ENCODE measurements at places on chromosomes 1 and 21.

- no peak for DNase-seq
Measured at GRCh38 chr1:85935234-85935633, 221.3 kb downstream of the COL24A1 start.

DNA sequence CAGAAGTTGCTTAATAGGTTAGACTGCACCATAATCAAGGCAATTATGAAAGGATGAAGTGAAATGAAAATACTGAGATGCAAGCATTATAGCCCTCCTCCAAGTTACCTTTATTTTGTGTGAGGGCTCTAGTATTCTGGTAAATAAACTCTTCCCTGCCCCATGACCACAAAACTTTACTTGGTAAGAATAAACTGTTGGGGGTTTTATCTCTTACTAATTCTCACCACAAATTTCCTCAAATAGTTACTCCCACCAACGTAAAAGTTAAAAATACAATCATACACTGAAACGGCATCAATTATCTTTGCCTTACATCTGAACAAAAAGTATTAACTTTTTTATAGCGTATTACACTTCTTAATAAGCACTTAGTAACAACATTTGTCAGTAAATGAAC is 29.5 kb downstream of the C21orf91 start:
- no peak for DNase-seq

- DNase-seq: no peak
Measured at GRCh38 chr1:91201176-91201575, 179.3 kb upstream of the ZNF644 start.

DNA sequence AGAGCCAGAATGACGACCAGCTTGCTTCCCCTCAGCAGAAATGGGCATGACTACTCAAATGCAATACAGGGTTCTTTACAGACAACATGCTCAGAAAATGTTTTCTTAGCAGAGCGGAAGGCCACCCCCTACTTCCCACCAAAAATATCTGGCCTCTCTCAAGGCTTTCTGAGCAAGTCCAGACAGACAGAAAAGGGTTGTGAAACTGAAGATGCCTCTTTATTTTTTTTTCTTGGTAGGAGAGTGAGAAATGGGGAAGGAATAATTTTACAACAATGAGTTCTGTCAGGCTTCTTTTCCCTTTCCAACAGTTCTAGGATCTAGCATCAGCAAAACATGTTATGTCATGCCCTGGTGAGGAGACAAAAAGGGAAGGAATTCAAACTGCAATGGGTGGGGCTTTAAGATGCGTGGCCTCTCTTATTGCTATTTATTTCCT is 172.0 kb upstream of the CAMK1G start:
- DNase-seq: no peak

DNA sequence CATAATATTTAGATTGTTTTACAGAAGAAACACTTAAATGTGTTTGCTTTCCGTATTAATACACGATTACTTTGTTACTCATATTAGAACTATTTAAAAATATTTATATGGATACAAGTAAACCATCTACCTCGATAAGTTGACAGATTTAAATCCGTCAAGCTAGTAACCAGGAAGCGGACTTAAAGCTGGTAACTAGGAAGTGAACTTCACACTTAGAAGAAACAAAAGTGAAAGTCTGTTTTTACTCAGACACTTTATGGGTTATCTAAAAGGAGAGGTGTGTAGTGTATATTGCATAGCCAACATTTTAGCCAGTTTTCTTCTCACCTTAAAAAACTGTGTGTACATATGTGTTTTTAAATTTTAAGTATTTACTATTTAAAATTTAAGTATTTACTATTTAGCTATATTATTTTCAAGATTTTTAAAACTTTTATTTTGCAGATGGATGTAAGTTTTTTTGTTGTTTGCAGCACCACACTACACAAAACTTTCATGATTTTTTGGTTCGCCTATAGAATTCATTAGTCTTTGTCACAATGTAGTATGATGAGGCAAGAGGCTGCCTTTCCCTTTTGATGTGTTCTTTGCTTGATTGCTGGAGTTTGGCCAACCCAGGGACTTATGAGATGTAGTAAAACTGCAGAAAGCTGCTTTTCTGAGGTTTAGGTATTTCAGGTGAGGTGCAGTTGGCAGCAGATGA is 2.7 kb downstream of the USP25 start:
- no peak for DNase-seq

DNA sequence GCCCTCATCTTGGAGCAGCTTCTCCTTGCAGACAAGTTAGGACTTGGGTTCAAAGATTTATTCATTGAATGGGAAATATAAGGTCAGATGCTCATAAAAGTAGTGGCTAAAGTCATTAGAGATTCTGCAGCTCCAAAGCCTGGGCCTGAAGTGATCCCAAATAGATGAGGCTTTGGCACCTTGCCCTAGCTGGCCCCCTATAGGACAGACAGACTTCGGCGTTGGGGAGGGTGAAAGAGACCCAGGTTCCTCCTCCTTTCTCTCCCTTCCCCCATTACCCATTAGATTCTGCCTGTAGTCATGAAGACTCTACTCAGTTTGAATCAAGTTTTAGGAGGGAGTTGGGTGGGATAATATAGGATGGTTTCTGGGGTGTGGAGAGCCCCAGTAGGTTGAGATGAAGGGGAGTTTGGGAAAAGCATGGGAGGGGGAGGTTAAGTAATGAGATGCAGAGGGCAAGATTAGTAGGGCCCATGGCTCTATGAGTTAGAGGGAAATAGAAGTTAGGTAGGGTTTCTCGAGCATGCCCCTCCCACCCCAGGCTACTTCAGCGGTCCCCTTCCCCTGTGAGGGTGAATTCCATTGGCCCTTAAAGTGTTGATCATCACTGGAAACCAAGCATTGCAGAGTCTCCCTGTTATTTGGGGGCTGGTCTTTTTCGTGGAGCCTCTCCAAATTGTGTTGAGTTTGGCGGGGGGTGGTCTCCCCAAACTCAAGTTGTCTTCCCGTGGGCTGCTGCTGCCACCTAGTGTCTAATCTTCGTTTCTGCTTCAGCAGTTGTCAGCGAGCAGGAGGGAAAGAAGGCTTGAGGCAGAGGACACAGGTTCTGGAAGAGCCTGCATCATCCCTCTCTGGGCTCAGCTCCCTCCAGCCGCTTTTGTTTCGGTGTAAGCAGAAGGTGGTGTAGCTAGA is 2.1 kb upstream of the AHDC1 start:
- peak; percentile 44 for DNase-seq

- DNase-seq: no peak
Measured at GRCh38 chr1:247840818-247841217, 878 bp downstream of the OR11L1 start.

GRCh38 chr1:64744492-64745180 is at the start of gene RAVER2:
Gene RAVER2 (plus strand): TSS chr1:64745075. CDS start chr1:64745173, 98 bp downstream.
- peak; percentile 11 for DNase-seq

DNA sequence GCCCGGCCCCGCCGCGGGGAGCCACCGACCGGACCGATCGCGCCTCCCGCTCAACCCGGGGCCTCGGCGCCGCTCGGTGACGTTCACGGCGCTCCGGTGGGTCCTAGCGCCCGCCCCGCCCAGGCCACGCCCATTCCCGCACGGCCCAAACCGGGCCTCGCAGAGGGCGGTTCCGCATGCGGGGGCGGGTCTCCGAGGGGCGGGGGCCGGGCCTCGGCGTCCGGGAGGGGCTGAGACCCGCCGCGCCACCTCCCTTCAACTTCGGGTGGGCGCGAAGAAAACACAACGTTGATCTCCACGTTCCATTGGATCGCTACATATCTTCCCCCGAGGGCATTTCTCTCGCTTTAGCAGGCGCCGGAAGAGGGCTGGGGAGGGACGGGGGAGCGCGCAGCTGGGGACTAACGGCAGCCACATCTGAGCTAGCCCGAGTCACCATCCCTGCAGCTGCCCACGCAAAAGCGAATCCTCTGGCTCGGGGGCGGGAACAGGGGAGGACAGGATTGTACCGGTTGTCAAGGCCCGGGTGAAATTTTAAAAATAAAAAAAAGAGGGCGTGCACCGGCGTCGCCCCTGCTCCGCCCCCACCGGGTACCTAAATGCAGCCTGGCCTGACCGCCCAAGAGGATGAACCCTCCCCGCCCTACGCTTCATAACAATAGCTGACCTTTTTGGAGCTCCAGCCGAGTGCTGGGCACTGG is at the start of gene MAD2L2:
MAD2L2 (minus strand) TSS at position 78 of the 701 bp plus-strand sequence. CDS start 547 bp downstream, outside the sequence.
- DNase-seq: peak; percentile 32

- DNase-seq: no peak
Measured at GRCh38 chr1:26570287-26570686, 40.7 kb downstream of the RPS6KA1 start.

DNA sequence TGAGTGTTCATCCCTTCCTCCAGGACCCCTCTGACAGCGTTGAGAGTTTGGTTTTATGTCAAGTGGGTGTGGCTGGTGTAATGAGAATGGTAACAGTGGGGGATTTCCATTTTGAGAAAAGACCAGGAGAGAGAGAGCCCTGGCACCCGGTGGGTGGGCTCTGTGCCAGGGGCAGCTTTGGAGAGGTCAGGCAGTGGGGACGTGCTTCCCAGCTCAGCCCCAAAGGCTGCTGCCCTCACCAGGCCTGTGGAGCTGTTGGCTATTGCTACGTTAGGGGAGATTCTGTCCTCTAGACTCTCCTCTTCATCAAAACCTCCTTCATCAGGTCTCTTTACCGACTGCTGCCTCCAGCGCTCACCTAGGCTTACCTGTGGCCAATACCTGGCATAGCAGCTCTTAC is 176.3 kb downstream of the PTPRU start:
- DNase-seq: no peak

- DNase-seq: no peak
Measured at GRCh38 chr1:185674201-185674600, 60.0 kb upstream of the HMCN1 start.

DNA sequence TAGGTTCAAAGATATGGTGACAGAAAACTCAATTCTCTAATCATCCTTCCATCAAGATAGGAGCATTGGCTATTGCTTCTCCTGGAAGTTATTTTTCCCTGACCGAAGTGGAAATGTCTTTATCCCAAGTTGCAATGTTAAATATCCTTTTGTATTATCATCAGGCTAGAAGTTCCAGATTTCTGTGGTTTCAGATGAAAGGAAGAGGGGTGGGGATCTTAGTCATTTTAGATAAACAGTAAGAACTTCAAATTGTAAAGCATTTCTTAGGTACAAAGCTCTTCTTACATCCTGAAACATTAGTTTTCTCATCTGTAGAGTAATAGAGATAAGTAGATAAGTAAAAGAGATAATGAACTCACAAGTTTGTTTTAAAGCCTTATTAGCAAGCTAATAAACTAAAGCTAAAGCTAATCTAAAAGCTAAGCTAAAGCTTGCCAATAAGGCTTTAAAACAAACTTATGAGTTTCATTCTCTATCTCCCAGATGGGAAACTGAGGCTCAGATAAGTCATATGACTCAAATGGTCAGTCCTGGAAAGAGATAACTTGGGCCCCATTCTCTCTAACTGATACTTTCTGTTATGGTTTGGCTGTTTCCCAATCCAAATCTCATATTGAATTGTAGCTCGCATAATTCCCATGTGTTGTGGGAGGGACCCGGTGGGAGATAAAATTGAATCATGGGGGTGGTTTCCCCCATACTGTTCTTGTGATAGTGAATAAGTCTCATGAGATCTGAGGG is 99.2 kb upstream of the KCNK2 start:
- peak; percentile 29 for DNase-seq

- no peak for DNase-seq
Measured at GRCh38 chr1:243580072-243580471, 270.0 kb downstream of the AKT3 start.

DNA sequence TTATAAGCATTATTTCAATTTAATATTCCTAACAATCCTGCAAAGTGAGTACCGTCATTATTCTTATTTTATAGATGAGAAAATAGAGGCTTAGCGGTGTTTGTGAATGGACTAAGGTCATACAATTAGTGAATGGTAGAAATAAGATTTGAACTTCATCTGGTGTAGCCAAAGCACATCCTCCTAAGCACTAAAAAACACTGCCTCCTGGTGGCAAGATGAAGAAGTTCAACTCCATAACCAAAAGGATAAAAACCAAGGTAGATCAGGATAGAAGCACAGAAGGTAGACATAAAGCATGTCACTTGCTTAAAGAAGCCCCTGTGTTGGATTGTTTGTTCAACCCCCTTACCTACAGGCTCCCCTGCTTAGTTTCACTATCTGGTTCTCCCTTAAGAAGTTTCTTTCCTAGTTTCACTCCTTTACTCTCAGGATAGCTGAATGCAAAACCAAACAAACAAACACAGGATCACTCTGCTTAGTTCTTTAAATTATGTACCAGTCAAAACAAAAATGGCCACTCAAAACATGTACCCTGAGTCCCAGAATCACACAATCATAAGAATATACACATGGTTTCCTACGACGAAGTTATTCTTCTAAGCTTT is 12.7 kb upstream of the AIM2 start:
- no peak for DNase-seq

DNA sequence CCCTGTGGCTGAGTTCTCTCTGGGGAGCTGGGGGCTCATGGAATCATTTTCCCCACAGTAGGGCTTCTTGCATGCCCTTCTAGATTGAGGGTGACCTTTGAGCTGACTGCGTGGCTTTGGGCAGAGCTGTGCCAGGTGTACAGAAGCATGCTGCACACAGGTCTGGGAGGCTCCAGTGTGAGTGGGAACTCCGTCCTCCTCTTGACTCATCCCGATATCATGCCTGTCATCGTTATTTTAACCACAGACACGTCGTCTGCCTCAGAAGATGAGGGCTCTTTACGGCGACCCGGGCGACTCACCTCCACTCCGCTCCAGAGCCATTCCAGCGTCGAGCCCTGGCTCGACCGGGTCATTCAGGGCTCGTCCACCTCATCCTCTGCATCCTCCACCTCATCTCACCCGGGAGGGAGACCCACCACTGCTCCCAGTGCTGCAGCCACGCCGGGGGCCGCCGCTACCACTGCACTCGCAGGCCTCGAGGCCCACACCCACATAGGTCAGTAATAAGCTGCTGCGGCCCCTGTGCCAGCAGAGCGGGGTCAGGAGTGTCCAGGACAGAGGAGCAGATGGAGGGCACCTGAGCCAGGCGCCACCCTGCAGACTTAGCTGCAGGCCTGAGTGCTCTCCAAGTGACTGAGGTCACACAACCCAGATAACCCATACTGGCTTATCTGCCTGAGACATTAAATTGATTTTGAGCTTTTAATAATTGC is 39.8 kb downstream of the DIP2A start:
- no peak for DNase-seq

DNA sequence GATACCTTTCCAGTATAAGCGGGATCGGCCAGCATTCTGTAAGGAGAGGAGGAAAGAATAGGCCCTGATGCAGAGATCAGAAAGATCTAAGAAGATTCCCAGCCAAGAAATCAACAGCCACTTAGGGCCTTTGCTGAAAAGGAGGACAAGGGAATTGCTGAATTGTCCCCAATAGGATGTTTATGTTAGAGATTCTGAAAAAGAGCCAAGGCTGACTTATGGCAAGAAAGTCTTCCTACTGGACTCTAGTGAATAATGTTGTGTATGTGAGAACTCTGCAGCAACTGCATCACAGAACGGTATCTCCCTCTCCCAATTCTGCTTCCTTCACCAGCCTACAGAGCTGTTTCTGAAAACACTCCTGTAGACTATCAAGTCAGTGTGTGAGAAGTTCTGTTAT is 298.0 kb upstream of the CXADR start:
- DNase-seq: no peak

- DNase-seq: no peak
Measured at GRCh38 chr1:89627596-89627962, 5.3 kb upstream of the LRRC8C start.

DNA sequence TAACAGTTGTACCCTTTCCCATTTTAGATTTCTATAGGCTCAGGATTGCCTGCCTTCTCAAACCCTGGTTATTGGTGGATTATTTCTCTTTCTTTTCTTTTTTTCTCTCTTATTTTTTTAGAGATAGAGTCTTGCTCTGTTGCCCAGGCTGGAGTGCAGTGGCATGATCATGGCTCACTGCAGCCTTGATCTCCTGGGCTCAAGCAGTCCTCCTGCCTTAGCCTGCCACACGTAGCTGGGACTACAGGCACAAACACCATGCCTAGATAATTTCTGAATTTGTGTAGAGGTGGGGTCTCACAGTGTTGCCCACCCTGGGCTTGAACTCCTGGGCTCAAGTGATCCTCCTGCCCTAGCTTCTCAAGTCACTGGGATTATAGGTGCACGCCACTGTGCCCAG is 58.8 kb downstream of the UCK2 start:
- no peak for DNase-seq

Measured in AG04450 (cell line).